Inflammatory macrophage treated with lipopolysaccharide for 4 hours (primary cell): ENCODE measurements at places on chromosomes 3 and 15.

GRCh38 chr3:54822206-54822605, 105.7 kb downstream of the LRTM1 start:
- no peak for DNase-seq

GRCh38 chr3:63067999-63068645, 192.9 kb upstream of the CADPS start:
- no peak for DNase-seq

DNA sequence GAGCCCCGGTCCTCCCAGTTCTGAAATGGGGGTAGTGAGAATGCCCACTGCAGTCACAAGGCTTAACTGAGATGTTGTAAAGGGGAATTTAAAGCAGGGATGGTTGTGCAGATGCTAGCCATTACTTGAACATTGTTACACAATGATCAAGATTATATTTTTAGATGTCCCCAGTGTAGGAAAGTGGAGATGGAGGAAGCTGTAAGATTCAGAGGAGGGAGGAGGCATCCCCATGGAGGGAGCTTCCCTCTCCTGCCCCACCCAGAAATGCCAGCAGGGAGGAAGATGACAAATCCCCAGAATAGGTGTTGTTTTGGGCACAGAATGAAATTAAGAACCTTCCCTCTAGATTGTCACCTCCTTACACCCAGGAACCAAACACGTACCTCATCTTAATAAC, 46.1 kb downstream of the EFCAB12 start:
- DNase-seq, result no peak

DNA sequence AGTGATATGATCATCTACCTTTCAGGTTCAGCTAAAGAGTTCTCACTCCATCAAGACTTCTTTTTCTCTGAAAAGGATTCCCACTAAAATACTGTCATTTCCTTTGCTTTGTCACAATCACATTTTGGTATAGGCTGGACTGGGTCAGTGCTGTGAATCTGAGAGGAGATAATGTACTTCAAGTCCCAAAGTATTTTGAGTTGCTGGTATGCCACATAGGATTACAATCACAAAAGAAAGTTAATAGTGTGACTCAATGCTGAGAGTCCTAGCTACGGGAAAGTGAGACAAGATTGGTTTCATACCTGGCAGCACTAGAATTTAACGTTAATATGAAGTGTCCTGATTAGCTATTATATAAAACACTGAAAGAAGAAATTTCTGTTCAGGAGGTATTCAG, 1073.5 kb downstream of the FHIT start:
- DNase-seq, result no peak

DNA sequence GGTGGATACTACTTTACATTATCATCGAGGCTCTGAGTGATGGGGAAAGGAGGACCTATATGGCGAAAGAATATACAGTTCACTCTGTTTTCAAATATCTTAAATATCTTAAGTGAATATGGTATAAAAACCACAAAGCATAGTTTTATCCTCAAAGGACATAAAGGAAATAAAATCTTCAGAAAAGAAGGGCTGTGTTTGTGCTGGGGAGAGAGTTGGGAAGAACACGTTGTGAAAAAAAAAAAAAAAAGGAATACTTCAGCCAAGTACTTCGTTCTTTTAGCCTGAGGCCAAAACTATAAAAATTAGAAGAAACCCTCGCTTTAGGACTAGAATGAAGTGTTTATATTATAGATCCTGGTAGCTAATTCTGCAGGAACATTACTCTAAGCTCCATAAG, 10.2 kb upstream of the TMEM212 start:
- DNase-seq, result no peak
